ENCODE measurements at places on chromosomes 16 and 17.

- DNase-seq: peak; percentile 68
Measured at GRCh38 chr17:41666237-41666641, 22.4 kb upstream of the EIF1 start.

- no peak for DNase-seq
Measured at GRCh38 chr16:47711809-47712208, 250.7 kb downstream of the PHKB start.

GRCh38 chr16:76696876-76697275 is 419.7 kb downstream of the CNTNAP4 start:
- no peak for DNase-seq

DNA sequence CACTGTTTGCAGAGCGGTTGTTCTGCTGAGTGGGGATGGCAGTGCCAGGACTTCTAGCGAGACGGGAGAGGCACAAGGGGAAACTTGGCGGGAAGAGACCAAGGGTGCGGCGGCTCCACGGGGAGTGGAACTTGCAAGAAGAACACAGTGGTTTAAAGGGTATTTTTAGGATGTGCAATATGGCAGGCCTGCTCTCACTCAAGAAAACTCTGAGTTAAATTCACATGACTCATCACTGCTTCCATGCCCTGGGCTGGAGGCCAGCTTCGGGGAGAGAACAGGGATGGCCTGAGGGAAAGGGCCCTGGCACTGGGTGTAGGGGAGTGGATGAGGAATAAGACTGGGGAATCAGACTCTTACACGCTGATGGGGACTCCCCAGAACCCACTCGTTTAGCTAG is 13.3 kb upstream of the CD300LD start:
- DNase-seq: no peak

GRCh38 chr16:11449716-11450115 is 104.5 kb downstream of the RMI2 start:
- peak; percentile 17 for DNase-seq

GRCh38 chr17:66398617-66399016 is 96.2 kb downstream of the PRKCA start:
- no peak for DNase-seq
